ENCODE measurements at places on chromosomes 6 and 20.

GRCh38 chr6:2799936-2800527 is 34.8 kb downstream of the WRNIP1 start:
- DNase-seq: no peak

DNA sequence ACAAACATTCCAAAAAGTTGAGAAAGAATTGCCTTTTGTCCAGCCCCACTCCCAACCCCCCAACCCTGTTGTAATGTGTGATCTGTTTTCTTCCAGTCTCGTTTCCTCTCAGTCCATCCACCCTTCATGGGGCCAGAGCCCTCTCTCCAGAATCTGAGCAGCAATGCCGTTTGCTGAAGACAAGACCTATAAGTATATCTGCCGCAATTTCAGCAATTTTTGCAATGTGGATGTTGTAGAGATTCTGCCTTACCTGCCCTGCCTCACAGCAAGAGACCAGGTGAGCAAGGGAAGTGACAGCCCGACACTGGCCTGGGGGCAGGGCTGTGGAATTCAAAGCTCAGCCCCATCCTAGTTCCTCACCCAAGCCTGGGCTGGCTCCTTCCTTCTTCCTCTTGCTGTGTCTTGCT is 7.8 kb downstream of the MAVS start:
- DNase-seq: no peak

GRCh38 chr6:21263531-21264287 is 329.8 kb upstream of the SOX4 start:
- DNase-seq: no peak

DNA sequence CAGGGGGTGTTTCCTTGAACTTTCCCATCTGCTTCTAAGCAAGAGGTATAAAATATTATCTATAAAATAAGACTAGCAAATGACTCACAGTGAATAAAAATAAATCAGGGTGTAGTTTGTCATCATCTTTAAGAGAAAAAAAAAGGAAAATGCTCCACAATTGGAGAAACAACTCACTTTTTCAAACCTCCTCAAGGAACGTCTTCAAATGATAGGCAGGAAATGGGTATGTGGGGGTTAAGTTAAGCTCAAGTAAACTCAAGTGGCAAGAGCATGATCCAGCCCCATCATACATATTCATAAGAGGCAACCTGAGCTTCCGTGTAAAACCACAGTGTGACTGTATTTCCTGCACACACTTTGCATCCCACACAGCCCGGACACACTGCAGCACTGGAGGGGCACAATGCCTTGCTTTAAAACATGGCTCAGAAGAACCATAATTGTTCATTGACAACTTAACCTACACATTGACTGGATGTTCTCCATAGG is 58.5 kb upstream of the CEP85L start:
- DNase-seq: peak; percentile 88

DNA sequence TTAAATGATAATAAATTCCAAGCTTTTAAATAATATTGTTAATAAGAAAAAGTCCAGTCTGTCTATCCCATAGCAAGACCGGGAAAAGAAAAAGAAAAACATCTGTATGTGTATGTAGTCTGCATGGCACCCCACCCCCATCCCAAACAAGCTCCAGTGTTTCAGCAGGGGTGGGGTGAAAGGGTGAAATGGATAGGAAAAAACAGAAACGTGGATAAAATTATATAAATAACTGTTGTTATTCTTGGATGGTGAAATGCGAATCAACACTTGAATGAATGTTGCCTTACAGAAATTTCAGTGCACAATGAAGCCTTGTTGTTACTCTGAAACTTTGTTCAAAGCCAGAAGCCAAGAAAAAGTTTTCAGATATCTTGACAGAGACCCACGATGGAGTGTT is 31.4 kb downstream of the HAO1 start:
- no peak for DNase-seq

GRCh38 chr20:62598761-62599194 is 43.5 kb upstream of the SLCO4A1 start:
- DNase-seq: no peak

DNA sequence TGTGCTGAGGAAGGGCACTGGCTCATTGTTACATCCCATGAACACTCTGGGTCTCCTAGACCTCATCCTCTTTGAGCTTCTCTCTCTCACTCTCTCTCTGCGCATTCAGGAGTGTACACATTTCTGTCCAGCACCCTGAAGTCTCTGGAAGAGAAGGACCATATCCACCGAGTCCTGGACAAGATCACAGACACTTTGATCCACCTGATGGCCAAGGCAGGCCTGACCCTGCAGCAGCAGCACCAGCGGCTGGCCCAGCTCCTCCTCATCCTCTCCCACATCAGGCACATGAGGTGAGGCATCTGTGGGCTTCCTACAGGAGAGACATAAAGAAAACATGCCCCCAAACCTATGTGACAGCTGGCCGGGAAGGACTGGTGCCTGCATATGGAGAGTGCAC is 286.8 kb downstream of the ESR1 start:
- DNase-seq: no peak

- DNase-seq: no peak
Measured at GRCh38 chr20:62805155-62805710, 598 bp downstream of the OGFR start.

GRCh38 chr20:10855778-10856177 is 182.0 kb upstream of the JAG1 start:
- no peak for DNase-seq

- no peak for DNase-seq
Measured at GRCh38 chr6:80478030-80478429, 371.6 kb downstream of the BCKDHB start.

- DNase-seq: no peak
Measured at GRCh38 chr6:69771158-69771906, 25.5 kb downstream of the LMBRD1 start.

All from CD4-positive, alpha-beta T cell (primary cell).